CD4-positive, alpha-beta T cell treated with Interleukin-12 subunit alpha and Interleukin-12 subunit beta, for 1 hour (primary cell): ENCODE measurements at places on chromosomes 12 and 14.

GRCh38 chr12:116267948-116268347, 9.5 kb downstream of the MED13L start:
- no peak for DNase-seq

- no peak for DNase-seq
Observed at GRCh38 chr12:71007020-71007419, 86.5 kb upstream of the PTPRR start.

DNA sequence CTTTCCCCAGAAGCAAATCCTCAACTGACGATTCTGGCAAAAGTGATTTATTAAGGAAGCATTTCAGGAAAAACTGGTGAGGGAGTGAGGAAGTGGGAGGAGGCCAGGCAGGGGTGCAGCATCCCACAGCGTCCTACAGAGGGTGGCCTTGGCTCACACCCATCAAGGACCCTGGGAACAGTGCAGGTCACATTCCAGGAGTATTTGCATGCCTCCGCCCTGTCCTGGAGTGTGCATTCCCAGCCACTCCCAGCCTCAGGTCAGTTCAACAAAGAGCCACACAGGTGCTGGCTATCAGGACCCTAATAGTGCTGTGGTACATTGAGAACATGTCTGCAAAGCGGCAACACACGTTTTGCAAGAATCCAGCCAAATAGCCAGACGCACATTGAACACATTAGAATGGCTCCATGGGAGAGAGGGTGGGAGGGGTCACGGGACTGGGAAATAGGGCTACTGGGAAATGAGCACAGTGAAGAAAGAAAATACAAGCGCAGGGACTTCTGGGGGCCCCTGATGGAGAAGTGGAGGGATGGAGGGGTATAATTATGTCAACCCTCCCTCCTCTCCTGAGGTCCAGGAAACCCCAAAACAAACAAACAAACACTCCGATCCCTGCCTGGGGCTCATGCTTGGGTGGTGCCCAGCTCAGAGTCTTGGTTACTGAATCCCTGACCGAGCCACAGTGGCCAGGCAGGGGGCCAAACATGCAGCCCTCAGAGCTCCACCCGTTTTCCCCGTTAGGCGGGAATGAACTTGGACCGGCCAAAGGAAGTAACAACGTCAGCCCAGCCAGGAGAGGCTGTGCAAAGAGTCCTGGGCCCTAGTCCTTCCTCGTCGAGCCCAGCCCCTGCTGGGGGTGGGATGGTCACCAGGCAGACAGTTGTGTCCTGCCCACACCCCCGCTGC, 36.5 kb downstream of the CMKLR1 start:
- no peak for DNase-seq

DNA sequence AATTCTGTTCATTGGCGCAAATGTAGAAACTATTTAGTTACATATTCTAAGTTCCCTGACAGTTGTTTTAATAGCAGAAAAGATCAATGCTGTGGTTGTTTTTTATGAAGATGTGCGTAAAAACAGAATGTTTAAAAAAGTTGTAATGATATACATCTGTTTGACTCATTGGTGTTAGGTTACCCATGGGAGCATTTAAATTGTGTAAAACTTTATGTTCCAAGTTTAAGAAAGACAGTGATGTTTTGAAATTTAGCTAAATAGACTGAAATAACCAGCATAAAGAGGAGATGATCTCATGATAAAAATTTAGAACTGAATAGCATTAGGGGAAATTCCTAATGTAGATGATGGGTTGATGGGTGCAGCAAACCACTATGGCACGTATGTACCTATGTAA, 3.6 kb downstream of the PELI2 start:
- DNase-seq, result no peak

- peak; percentile 15 for DNase-seq
Observed at GRCh38 chr14:75418850-75419768, 8.7 kb upstream of the JDP2 start.

GRCh38 chr12:43696154-43696553, 62.4 kb downstream of the PUS7L start:
- no peak for DNase-seq

DNA sequence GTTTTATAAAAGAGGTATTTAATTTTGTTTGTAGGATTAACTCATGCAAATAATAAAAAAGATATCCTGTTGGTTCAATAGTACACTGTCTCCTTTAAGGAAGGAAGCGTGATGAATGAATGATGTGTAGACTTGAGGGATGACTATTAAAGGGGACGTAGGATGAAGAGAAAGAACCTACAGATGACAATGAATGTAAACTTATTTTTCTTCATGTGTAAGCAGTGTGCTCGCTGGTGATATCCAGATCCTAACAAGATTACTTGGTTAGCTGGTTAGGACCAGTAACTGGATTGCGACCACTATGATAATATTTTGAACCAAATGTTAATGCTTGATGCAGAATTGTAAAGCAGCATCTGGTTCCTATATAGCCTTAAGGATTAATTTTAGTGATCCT, 2.6 kb downstream of the ARF6 start:
- no peak for DNase-seq

DNA sequence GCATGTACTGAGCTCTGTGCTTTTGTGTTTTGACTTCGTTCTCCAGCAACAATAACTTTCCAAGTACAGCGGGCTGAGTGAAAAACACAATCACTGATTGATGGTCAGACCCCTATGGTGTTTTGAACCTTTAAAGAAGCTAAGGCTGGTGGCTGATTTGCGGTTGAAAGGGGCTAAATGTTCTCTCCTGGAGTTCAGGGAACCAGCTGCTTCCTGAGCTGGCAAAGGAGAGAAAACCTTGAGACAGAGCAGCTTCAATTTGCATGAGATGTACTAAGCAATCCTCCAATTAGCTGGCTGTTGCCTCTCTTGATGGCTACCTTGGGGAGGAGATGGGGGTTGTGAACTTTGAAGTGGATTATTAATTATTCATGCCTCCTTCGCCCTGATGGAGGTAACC, 546.7 kb upstream of the SEL1L start:
- DNase-seq, result no peak
